ENCODE measurements at places on chromosomes 2 and 18. TPM values are rescaled to one million over a fixed set of nuclear protein-coding genes. Genes with fewer than 3 reads are reported as not detected.

The DNAJC10 gene
- 41.0 TPM for total RNA-seq

GRCh38 chr18:62767836-62768557 is 52.7 kb downstream of the PHLPP1 start:
- DNase-seq, result no peak

The MC5R gene
- total RNA-seq, result not detected

The SPEG gene
- total RNA-seq, result 18.1 TPM

DNA sequence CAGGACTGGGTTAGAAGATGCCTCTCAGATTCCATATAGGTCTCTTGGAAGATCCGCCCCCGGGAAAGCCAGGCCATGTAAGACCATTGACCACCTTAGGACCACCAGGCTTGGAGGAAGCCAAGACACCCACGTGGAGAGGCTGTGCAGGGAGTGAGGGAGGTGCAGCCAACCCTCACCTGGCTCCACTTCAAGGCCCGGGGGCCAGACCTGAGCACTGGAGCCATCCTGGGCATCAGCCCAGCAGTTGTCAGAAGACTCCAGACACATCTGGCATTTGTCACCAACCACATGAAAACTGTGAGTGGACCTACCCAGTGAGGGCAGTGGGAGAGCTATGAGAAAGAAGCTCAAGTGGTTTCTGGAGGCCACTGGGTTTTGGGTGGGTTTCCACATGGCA is 214.4 kb downstream of the MYT1L start:
- H3K27me3 ChIP-seq, result peaks cover 12% of the 10 kb centered on the region
- H3K27ac ChIP-seq, result no peak overlapping the region
- H3K4me1 ChIP-seq, result peaks cover 2% of the 10 kb centered on the region

The RETSAT gene
- total RNA-seq, result 28.8 TPM

DNA sequence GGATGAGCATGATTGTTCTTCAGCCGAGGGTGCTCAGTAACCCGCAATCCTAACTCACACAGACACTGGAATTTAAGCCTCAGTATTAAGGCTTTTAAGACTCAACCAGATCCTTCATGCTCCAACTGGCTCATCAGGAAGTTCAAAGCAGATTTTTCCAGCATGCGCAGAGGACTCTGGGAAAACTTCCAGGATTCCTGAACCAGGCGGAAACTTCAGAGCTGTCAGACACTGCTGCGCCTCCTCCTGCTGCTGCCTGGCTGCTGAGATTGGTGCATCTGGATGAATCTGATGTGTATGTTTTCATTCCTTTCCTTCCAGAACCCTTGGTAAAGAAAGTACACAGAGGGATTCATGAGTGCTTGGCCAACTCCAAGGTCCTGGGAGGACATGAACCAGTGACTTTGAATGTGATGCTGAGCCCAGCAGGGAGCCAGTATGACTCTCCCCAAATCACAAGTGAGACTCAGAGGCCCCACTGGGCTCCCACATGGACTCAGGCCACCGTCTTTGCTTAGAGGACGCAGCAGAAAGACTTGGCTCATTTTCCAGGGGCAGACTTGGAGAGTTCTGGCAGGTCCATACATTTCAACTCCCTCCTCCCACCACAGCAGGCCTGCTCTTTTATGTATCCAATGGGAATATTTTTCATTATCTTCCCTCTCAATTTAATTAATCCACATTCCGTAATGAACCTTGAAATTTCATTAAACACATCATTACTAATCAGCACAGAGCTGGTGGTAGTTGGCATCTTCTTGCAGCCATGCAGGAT is 143.5 kb upstream of the HDAC4 start:
- no peak for DNase-seq
- peaks cover 3% of the 10 kb centered on the region for H3K36me3 ChIP-seq
- peaks cover 30% of the 10 kb centered on the region for H3K4me1 ChIP-seq
- H3K27me3 ChIP-seq, result peaks cover 27% of the 10 kb centered on the region
- no peak overlapping the region for H3K4me3 ChIP-seq

The SP140 gene
- 58.7 TPM for total RNA-seq

DNA sequence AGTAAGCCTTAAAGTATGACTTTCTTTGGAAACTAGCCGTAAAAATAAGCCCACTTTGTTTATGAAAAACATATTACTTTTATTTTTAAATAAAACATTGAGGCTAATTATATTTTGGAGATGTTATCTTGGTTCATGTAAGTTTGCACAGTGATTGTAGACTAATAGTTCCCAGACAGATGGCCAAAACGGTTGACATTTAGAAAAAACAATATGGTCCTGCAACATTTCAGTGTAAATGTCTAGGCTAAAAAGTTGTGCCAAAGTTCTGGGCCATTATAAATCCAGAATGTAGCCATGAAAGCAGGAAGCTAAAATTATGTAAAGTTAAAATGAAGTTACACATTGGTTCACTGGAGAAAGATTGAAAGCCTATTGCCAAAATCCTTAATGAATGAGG is 43.6 kb downstream of the SLC5A7 start:
- DNase-seq, result no peak
- no peaks in the 10 kb centered on the region for H3K4me1 ChIP-seq
- H3K36me3 ChIP-seq, result no peaks in the 10 kb centered on the region
- H3K27me3 ChIP-seq, result no peaks in the 10 kb centered on the region
- no peak overlapping the region for H3K4me3 ChIP-seq
- no peak overlapping the region for H3K27ac ChIP-seq

- H3K27ac ChIP-seq, result no peak overlapping the region
- H3K4me1 ChIP-seq, result no peaks in the 10 kb centered on the region
- H3K36me3 ChIP-seq, result no peaks in the 10 kb centered on the region
- no peak for DNase-seq
- H3K27me3 ChIP-seq, result peaks cover 3% of the 10 kb centered on the region
These were observed 22.1 kb upstream of the TEX51 start for GRCh38 chr2:126876631-126877030.

DNA sequence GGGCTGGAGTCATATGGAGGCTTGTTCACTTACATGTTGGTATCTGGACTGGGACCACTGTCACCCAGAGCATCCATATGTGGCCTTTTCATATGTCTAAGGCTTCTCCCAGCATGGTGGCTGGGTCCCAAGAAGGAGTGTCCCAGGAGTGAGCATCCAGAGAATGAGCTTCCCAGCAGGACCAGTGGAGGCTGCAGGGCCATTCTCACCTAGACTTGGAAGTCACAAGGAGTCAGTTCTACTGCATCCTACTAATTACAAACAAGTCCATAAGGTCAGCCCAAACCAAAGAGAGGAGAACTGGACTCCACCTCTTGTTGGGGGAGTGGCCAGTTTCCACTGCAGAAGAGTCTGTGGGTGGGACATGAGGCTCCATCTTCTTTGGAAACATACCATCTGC is 5.1 kb upstream of the TEX51 start:
- no peak for DNase-seq
- no peaks in the 10 kb centered on the region for H3K4me1 ChIP-seq
- H3K27me3 ChIP-seq, result peaks cover 1% of the 10 kb centered on the region

DNA sequence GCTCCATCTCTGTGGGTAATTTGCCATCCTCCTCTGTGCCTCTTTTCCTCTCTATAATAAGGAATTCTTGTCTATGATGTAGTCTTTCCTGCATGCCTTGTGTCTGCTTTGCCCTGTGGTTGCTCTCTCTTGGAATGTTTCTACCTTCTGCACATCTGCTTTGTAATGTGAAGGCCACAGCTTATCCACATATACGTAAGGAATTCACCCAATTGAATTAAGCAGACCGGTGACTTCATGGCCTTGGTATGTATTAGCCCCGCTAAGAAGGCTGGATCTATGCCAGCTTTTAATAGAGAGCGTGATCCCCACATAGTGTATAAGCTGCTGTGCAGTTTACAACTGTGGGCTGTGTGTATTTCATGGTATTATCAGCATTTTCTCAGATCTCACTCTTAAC is 274.7 kb downstream of the RNF144A start:
- peaks cover 2% of the 10 kb centered on the region for H3K4me1 ChIP-seq
- H3K36me3 ChIP-seq, result no peaks in the 10 kb centered on the region
- H3K27me3 ChIP-seq, result no peaks in the 10 kb centered on the region

GRCh38 chr18:67639872-67640271 is 123.4 kb upstream of the DSEL start:
- H3K4me1 ChIP-seq, result no peaks in the 10 kb centered on the region
- H3K36me3 ChIP-seq, result no peaks in the 10 kb centered on the region
- no peaks in the 10 kb centered on the region for H3K27me3 ChIP-seq
- DNase-seq, result no peak
- no peak overlapping the region for H3K4me3 ChIP-seq

- no peaks in the 10 kb centered on the region for H3K27me3 ChIP-seq
- DNase-seq, result no peak
- no peaks in the 10 kb centered on the region for H3K36me3 ChIP-seq
- peaks cover 4% of the 10 kb centered on the region for H3K4me1 ChIP-seq
These were observed 79.3 kb downstream of the CLHC1 start for GRCh38 chr2:55152475-55153412.

GRCh38 chr2:47601568-47601967 is 181.4 kb upstream of the MSH6 start:
- H3K4me1 ChIP-seq, result no peaks in the 10 kb centered on the region
- H3K36me3 ChIP-seq, result no peaks in the 10 kb centered on the region

- no peak overlapping the region for H3K27ac ChIP-seq
- no peaks in the 10 kb centered on the region for H3K36me3 ChIP-seq
- H3K27me3 ChIP-seq, result peaks cover 2% of the 10 kb centered on the region
- no peak for DNase-seq
- no peaks in the 10 kb centered on the region for H3K4me1 ChIP-seq
- H3K4me3 ChIP-seq, result no peak overlapping the region
These were observed 84.1 kb downstream of the XIRP2 start for GRCh38 chr2:166972418-166972817.

The MXD1 gene
- total RNA-seq, result 14.1 TPM

DNA sequence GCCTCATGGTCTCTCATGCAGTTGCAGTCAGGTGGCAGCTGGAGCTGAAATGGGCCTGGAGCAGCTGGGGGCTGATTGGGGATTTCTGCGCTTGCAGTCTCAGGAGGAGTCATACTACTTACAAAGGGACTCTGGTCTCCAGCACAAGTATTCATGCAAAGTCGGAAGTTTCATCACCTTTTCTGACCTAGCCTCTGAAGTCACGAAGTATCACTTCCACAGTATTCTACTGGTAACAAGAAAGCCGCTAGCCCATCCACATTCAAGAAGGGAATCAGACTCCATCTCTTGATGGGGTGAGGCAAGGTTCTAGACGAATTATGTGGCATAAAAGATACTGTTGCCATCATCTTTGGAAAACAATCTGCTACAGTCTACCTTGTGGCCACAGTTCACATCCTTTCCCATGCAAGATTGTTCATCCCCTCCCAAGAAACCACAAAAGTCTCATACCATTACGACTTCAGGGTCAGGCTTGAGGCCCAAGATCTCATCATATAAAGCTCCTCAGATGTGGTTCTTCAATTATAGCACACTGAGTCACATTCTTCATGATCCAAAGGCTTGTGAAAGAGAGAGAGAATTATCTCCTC is 95.3 kb downstream of the SMC6 start:
- H3K4me3 ChIP-seq, result no peak overlapping the region
- no peaks in the 10 kb centered on the region for H3K27me3 ChIP-seq
- DNase-seq, result no peak

DNA sequence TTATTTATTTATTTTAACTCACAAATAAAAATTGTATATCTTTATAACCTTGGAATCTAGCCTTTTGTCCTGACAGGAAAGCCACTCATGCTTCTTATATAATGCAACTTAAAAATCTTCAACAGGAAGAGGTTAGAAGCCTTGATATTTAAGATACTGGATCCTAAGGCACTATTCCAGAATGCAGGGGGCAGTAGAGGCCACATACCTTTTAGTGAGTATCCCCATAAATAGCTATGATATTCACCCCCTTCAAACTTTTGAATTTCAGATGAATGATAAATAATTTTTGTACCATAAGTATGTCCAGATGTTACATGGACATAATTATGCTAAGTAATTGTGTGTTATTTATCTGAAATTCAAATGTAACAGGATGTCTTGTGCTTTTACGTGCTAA is 592.7 kb upstream of the VRK2 start:
- no peaks in the 10 kb centered on the region for H3K36me3 ChIP-seq
- no peak overlapping the region for H3K4me3 ChIP-seq
- no peaks in the 10 kb centered on the region for H3K4me1 ChIP-seq

DNA sequence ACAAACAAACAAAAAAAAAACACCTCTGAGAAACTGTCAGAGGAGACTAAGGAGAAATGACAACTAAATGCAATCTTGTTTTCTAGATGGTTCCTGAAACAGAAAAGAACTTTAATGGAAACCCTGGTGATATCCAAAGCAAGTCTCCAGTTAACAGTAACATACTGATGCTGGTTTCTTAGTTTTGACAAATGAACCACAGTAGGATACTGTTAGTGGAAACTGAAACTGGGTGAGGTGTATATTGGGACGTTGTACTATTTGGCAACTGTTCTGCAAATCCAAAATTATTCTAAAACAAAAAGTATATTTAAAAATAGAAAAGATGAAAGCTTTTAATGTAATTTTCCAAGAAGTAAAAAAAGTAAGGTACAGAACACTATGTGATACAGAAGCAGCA is 11.4 kb downstream of the SESTD1 start:
- DNase-seq, result no peak
- H3K4me3 ChIP-seq, result no peak overlapping the region
- H3K27ac ChIP-seq, result peak overlapping the region; percentile 8
- H3K4me1 ChIP-seq, result peaks cover 34% of the 10 kb centered on the region
- peaks cover 10% of the 10 kb centered on the region for H3K36me3 ChIP-seq

- H3K36me3 ChIP-seq, result no peaks in the 10 kb centered on the region
- no peaks in the 10 kb centered on the region for H3K4me1 ChIP-seq
- H3K27me3 ChIP-seq, result peaks cover 9% of the 10 kb centered on the region
- no peak overlapping the region for H3K27ac ChIP-seq
- no peak overlapping the region for H3K4me3 ChIP-seq
These were observed 28.3 kb upstream of the NTSR2 start for GRCh38 chr2:11698009-11698922.

GRCh38 chr18:50839996-50840395 is 20.2 kb upstream of the MRO start:
- DNase-seq, result no peak
- no peaks in the 10 kb centered on the region for H3K36me3 ChIP-seq
- peaks cover 14% of the 10 kb centered on the region for H3K4me1 ChIP-seq
- no peak overlapping the region for H3K27ac ChIP-seq

DNA sequence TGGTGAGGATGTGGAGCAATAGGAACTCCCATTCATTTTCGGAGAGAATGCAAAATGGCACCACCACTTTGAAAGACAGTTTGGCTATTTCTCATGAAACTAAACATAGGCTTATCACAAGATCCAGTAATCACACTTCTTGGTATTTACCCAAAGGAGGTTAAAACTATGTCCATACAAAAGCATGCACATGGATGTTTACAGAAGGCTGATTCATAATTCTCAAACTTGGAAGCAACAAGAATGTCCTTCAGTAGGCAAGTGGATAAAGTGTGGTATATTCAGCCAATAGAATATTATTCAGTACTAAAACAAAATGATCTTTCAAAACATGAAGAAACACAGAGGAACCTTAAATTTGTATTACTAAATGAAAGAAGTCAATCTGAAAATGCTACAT is 440.6 kb downstream of the FBXO15 start:
- no peaks in the 10 kb centered on the region for H3K4me1 ChIP-seq
- no peak overlapping the region for H3K4me3 ChIP-seq
- no peak for DNase-seq
- H3K36me3 ChIP-seq, result no peaks in the 10 kb centered on the region
- H3K27ac ChIP-seq, result no peak overlapping the region

The PAIP2B gene
- total RNA-seq, result 4.8 TPM

GRCh38 chr2:40341198-40341597 is 110.7 kb downstream of the SLC8A1 start:
- peaks cover 2% of the 10 kb centered on the region for H3K27me3 ChIP-seq
- no peak for DNase-seq
- no peaks in the 10 kb centered on the region for H3K4me1 ChIP-seq
- H3K27ac ChIP-seq, result no peak overlapping the region
- H3K36me3 ChIP-seq, result no peaks in the 10 kb centered on the region

GRCh38 chr2:216082117-216082711 is 495 bp downstream of the TMEM169 start:
- no peak for DNase-seq
- peaks cover 46% of the 10 kb centered on the region for H3K4me1 ChIP-seq
- peaks cover 2% of the 10 kb centered on the region for H3K27me3 ChIP-seq
- peak overlapping the region; percentile 88 for H3K27ac ChIP-seq
- peak overlapping the region; percentile 96 for H3K4me3 ChIP-seq
- H3K36me3 ChIP-seq, result peaks cover 5% of the 10 kb centered on the region

Data from activated naive CD8-positive, alpha-beta T cell treated with anti-CD3 and anti-CD28 coated beads, Interleukin-2, amount 10 ng/mL, durations not matched to agents 7 days and 5 days (primary cell).